ENCODE measurements at places on chromosomes 6 and 20.

- DNase-seq = no peak
Measured at GRCh38 chr20:59835057-59835447, 98.4 kb downstream of the SYCP2 start.

- DNase-seq = no peak
Measured at GRCh38 chr20:704726-705125, 29.1 kb upstream of the SCRT2 start.

DNA sequence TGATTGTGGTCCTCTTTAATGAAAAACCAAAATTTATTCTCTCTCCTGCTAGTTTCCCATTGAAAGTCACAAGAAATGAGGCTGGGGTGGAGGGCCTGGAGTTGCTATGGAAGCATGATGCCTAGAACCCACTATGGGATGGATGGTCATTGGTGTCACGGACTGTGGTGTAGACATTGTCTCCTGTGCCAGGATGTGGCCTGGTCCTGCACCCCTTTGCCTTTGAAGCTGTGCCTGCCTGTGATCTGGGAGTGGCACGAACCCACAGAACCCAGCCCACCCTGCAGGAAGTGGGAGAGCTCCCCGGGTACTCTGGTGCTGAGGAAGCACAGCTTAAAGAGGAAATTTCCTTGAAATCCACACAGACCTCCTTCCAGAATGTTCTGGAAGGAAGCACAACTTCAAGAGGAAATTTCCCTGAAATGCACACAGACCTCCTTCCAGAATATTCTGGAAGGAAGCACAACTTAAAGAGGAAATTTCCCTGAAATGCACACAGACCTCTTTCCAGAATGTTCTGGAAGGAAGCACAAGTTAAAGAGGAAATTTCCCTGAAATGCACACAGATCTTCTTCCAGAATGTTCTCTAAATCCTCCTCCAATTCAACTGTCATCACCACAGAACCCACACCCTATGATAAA lies 105.6 kb downstream of the CDH26 start:
- DNase-seq = no peak

GRCh38 chr6:115643762-115644161 lies 416.9 kb downstream of the FRK start:
- no peak for DNase-seq

- no peak for DNase-seq
Measured at GRCh38 chr20:8260837-8261251, 128.8 kb downstream of the PLCB1 start.

DNA sequence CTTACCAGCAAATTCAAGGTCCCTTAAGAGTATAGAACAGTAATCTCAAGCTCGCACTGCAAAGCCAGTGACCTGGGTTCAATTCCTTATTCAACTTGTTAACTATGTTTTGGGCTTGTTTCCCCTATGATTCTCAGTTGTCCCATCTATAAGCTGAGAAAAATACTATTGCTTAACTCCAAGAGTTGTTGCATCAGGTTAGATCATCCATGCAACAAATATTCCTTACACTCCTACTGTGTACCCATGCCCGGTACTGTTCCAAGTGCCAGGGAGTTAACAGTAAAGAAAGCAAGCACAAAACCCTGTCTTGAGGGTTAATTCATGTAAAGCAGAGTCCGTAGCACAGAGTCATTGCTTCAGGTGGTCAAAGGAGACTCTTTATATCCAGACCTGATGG lies 247.3 kb downstream of the MAFB start:
- DNase-seq = no peak

GRCh38 chr6:8990075-8990474 lies 554.7 kb upstream of the SLC35B3 start:
- DNase-seq = no peak

DNA sequence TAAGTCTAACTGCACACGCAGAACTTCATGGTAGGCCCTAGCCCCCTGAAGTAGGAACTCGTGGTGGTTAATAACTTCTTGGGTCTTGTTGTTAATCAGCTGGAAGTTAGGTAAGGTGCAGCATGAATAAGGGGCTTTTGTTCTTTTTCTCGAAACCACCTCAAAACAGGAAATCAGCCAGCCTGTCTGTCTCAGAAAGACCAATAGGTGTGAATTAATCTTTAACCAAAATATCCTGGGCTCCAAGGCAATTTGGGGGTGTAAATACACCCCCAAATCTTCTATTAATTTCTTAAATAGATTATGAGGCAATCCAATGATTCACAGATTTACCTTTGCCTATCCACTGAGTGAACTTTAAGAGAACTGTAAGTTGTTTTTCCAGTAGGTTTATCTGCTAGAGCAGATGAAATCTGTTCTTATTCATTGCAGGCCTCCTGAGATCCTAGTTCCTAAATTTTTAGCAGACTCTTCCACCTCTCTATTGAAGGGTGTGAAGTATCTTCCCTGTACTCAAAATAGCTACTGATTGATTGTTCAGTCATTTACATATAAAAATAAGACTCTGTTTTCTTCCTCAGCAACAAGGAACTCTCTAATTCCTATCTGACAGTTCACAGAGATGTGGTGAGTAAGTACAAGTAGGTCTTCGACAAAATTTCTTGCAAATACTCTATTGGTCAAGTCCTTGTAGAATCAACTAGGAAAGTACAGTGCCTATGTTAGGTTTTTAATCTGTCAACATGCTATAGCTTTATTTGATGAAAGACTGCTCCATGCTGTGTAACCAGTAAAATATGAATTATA lies 427.1 kb upstream of the NOX3 start:
- no peak for DNase-seq

- DNase-seq = no peak
Measured at GRCh38 chr6:39685938-39686337, 39.3 kb downstream of the KIF6 start.

DNA sequence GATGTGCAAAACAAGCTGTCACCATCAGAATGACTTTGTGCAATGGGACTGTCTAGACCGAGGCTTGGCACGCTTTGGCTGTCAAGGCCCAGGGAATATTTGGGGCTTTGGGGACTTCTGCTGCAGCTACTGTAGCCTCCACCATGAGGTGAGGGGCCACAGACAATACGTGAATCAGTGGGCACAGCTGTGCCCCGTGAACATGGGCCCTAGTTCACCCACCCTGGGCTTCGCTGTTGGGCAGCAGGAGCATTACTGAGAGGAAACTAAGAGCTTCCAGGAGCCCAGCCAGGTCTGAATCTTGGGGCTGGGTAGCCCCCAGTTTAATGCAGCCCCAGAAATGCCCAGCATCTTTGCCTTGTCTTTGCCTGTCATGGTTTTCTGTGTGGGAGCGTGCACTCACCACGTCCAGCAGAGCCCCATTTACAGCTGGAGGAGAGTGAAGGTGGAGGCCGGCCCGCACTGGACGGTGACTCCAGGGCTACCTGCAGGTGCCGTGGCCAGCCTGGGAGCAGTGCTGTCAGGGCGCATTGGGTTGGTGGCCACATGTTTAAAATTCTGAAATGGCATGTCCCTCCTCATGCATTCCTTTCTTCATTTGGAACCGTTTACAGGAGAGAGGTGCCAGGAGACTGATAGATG lies 34.7 kb downstream of the DUSP22 start:
- no peak for DNase-seq

GRCh38 chr6:117380298-117380697 lies 45.4 kb downstream of the ROS1 start:
- no peak for DNase-seq

DNA sequence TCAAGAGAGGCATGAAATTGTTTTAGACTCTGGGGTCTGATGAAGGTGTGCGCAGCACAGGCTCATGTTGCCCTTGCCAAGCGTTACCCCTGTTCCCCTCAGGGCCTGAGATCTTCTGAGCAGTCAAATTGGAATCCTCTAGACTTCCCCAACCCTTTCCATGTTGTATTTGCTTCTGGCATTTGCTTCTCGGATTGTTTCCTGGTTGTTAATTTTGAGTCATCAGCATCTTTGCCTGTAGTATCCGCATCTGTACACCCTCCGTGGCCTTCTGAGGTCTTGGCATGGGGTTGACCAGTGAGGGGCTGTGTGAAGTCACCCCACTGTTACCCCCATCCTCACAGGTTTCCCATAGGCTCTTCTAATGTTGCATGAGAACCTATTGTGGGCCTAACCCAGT lies 40.9 kb downstream of the SLC24A3 start:
- DNase-seq = no peak

DNA sequence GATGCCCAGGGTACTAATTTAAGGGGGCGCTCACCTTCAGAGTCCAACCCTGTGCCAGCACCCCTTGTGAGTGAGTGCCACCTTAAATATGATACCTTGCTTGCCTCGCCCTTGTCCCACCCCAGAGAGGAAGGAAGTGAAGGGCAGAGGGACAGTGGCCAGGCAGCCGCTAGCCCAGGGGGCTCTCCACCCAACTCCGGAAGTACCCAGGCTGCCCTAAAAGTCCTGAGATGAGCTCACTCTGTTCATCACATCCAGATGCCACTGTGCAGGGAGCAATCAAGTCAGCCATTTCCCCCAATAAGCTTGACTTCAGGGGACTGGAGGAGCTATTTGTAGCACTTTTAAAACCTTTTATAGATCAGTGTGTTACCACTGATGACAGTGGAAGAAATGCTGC lies 25.0 kb upstream of the STX16 start:
- no peak for DNase-seq

DNA sequence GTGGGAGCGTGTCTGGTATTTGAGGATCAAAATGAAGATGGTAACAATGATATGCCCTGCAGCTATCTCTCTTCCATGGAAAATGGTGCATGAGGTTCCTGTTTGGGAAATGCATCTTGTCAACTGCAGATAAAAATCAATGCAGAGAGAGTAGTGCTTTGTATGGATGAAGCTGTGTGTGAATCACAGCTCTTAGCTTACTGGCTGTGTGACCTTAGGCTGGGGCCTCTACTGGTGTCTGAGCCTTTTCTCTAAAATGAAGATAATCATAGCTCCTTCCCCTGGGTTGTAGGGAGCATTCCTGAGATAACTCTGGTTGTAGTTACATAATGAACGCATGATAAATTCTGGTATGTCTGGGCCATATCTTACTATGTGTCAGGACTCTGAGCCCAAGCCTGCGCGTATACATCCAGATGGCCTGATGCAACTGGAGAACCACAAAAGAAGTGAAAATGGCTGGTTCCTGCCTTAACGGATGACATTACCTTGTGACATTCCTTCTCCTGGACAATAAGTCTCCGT lies 19.6 kb downstream of the ANGPT4 start:
- DNase-seq = no peak

- no peak for DNase-seq
Measured at GRCh38 chr6:44072959-44073611, 54.2 kb downstream of the MRPL14 start.

DNA sequence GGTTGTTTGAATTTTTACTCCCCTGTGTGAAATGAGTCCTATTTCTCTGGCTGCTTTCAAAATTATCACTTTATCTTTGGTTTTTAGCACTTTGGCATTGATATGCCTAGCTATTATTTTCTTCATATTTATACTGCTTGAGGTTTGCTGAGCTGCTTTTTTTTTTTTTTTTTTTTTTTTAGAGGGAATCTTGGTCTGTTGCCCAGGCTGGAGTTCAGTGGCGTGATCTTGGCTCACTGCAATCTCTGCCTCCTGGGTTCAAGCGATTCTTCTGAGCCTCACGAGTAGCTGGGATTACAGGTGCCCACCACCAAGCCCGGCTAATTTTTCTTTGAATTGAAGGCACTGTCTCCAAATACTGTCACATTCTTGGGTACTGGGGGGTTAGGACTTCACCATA lies 40.6 kb downstream of the STXBP5 start:
- DNase-seq = no peak
